Fibroblast of skin of abdomen (primary cell): ENCODE measurements at places on chromosomes 7 and 10.

GRCh38 chr10:124354411-124355382 lies 64.0 kb downstream of the OAT start:
- peak; percentile 68 for DNase-seq

DNA sequence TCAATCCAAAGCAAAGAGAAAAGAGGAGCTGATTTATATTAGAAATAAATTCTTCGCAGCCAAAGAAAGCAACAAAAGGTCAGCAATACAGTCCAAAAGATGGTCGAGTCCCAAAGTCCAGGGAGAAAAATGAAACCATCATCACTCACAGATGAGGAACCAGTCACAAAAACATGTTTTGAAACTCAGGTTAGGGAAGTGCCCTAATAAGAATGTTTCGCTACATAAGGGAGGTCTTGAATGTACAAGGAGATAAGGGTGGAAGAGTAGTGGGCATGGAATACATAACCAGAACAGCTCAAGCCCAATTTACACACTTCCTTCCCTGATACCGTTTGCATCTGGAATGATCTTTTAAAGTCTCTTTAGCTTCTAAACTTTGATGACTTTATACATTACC lies 53.6 kb downstream of the VPS41 start:
- DNase-seq = no peak

- no peak for DNase-seq
Measured at GRCh38 chr10:103111918-103112877, 80.9 kb downstream of the NT5C2 start.

- DNase-seq = no peak
Measured at GRCh38 chr10:6312636-6313035, 109.9 kb downstream of the PFKFB3 start.

- peak; percentile 76 for DNase-seq
Measured at GRCh38 chr7:99379043-99379577, 4.6 kb downstream of the ARPC1B start.

GRCh38 chr7:412313-412710 lies 107.3 kb downstream of the PDGFA start:
- DNase-seq = no peak

GRCh38 chr7:376306-377079 lies 86.5 kb downstream of the FOXL3 start:
- no peak for DNase-seq

DNA sequence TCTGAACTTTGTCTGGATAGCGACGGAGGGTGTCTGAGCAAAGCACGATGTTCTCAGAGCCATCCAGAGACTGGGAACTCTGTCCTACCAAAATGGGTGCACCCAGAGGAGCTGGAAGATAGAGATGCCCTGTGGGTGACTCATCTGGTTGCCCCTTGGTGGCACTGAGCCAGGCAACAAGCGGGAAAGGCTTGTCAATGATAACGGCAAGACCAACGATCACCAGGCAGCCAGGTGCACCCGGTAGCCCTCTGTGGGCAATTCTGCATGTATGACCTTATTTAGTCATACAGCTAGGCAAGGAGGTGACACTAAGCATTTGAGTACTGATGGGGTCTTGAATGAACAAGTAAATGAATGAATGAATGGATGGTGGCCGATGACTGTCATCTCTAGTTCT lies 2.8 kb upstream of the ELN start:
- no peak for DNase-seq

- no peak for DNase-seq
Measured at GRCh38 chr10:133286366-133286765, 9.7 kb upstream of the ADAM8 start.

GRCh38 chr7:29538389-29538788 lies 25.2 kb upstream of the PRR15 start:
- DNase-seq = no peak

GRCh38 chr7:107291434-107291833 lies 122.6 kb downstream of the HBP1 start:
- no peak for DNase-seq

- DNase-seq = no peak
Measured at GRCh38 chr10:11693376-11693775, 48.8 kb upstream of the ECHDC3 start.

GRCh38 chr7:144445590-144445989 lies 42.1 kb upstream of the NOBOX start:
- peak; percentile 4 for DNase-seq

DNA sequence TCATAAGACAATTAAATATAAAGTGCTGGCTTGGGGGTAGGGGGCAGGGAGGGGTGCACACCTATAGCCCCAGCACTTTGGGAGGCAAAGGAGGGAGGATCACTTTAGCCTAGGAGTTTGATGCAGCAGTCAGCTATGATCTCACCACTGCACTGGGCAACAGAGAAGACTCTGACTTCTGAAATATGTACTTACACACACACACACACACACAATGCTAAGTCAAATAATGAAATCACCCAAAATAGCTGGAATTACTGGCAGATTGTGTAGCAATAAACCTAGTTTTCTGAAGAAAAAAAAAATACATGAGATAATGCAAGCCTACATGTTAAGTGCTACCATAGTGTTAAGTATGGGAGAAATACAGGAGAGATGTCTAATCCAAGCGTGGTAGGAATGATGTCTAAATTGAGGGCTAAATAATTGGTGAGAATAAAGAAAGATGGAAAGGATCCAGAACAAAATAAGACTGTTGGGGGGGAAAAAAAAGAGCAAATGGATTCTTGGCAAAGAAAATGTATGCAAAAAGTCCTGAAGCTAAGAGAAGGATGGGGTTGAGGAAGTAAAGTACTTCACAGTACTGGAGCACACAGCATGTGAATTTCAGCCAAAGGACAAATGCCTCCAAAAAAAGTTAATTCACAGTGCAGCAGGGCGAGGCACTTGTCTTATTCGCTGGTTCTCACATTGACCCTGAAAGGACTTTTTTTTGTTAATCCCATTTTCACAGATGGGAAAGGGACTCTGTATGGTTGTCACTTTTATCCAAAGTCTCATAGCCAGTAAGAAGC lies 73.9 kb downstream of the IGF2BP3 start:
- DNase-seq = peak; percentile 78

DNA sequence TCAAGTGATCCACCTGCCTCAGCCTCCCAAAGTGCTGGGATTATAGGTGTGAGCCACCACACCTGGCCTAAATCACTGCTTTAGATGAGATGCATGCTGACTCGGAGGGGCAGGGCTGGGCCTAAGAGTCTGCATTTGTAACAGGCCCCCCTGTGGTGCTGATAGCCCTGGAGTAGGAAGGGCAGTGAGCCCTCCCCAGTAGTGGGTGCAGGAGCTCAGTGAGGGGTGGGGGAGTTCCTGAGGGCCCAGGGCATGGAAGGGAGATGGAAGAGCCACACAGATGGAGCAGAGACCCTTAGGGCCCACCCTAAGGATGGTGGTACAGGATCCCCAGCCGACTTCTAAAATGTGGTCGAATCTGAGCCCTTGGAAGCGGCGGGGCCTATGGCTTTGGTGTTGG lies 131.7 kb upstream of the PPIF start:
- DNase-seq = no peak

DNA sequence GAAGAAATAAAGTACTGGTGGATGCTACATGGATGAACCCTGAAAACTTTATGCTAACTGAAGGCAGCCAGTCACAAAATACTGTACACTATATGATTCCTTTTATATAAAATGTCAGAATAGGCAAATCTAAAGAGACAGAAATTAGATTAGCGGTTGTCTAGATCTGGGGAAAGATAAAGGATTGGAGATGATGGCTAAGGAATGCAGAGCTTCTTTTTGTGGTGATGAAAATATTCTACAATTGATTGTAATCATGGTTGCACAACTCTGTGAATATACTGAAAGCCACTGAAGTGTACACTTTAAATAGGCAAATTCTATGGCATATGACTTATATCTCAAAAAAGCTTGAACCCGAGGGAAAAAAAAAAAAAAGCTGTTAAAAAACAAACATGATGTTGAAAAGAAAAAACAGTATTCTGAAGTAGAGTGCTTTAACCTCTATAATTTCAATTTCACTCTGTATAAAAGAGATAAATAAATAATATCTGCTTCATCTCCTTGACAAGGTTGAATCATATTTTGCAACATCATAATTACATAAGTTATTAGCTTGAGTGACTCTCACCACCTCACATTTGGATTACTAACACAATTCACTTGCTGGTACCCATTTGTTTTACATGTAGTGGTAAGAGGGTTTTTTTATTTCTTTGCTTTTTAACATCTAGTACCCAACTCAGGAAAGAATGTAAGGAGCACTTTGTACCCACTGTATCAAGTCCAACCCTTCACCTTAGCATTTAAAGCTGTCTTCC lies 2.8 kb upstream of the GNAI1 start:
- DNase-seq = peak; percentile 61
